ENCODE measurements at places on chromosomes 7 and 10.
A peak's percentile ranks its signal among the peaks of the same experiment; 100 is the strongest.

- H3K27me3 ChIP-seq, result no peaks in the 10 kb centered on the region
- H3K27ac ChIP-seq, result peak overlapping the region; percentile 87
- H3K4me1 ChIP-seq, result peaks cover 35% of the 10 kb centered on the region
- peak overlapping the region; percentile 89 for H3K4me3 ChIP-seq
- peaks cover under 1% of the 10 kb centered on the region for H3K36me3 ChIP-seq
Observed at GRCh38 chr10:132336919-132337407, 5.0 kb downstream of the LRRC27 start.

- H3K27me3 ChIP-seq, result no peaks in the 10 kb centered on the region
- H3K36me3 ChIP-seq, result no peaks in the 10 kb centered on the region
- H3K4me1 ChIP-seq, result no peaks in the 10 kb centered on the region
- H3K27ac ChIP-seq, result no peak overlapping the region
- no peak for DNase-seq
Observed at GRCh38 chr7:119733127-119733879, 539.7 kb upstream of the KCND2 start.

DNA sequence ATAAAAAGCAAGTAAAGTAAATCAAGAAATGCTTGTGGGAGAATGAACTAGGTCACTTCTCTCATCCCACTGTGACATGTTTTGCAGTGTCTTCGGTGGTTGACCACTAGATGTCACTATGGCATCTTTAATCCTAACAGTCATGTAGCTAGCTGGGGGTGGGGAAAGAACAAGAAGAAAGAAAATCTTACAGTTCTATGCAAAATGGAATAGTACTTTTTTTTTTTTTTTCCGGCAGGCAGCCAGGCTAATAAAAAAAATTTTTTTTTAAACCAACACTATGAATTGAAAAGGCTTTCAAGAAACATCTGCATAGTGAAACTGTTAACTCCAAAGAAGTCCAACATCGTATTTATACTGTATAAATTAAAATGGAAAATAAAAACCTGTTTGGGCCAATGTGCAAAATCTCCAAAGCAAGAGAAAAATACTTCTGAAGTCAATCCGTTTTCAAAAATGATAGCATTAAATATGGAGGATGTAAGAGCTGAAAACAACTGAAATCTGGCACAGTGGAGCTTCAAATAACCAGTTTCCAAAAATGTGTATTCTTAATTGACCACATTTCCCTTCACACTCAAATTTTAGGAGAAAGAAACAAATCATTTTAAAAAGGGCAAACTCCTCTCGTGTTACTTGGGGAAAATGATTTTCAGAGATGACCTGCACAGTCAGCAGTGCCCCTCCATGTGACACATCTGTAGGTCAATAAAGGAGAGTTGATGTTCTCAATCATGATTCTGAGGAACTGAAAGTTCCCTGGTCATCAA, 38.5 kb downstream of the CDK1 start:
- H3K36me3 ChIP-seq, result no peaks in the 10 kb centered on the region
- H3K27me3 ChIP-seq, result no peaks in the 10 kb centered on the region
- no peak overlapping the region for H3K4me3 ChIP-seq
- peak; percentile 28 for DNase-seq
- no peak overlapping the region for H3K27ac ChIP-seq

GRCh38 chr7:142024547-142024946, 28.9 kb downstream of the MGAM start:
- H3K4me3 ChIP-seq, result no peak overlapping the region
- H3K27me3 ChIP-seq, result no peaks in the 10 kb centered on the region
- DNase-seq, result no peak
- H3K4me1 ChIP-seq, result no peaks in the 10 kb centered on the region
- H3K36me3 ChIP-seq, result no peaks in the 10 kb centered on the region

DNA sequence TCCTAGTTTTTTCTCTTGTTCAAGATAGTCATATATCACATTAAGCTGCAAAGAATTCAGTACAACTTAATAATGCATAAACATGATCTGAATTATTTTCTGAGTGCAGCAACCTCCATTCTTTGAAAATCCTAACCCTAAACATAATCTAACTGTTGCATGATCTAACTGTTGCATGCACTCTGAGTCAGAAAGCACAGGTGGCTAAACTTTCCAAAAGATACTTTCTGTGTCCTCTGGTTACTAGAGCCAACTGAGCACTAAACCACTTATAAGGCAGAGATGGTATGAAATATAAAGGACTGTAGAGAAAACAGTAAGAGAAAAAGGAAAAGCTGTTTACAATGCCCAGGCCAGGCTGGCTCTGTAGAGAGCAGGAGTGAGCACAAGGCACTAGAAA, 23.0 kb upstream of the FAM133B start:
- no peaks in the 10 kb centered on the region for H3K27me3 ChIP-seq
- peaks cover 43% of the 10 kb centered on the region for H3K36me3 ChIP-seq
- H3K4me3 ChIP-seq, result peak overlapping the region; percentile 9
- peak overlapping the region; percentile 90 for H3K27ac ChIP-seq
- no peak for DNase-seq

- H3K27ac ChIP-seq, result no peak overlapping the region
- no peak overlapping the region for H3K4me3 ChIP-seq
- no peaks in the 10 kb centered on the region for H3K27me3 ChIP-seq
- no peaks in the 10 kb centered on the region for H3K4me1 ChIP-seq
- DNase-seq, result no peak
Observed at GRCh38 chr7:85038466-85038865, 148.4 kb downstream of the SEMA3D start.

GRCh38 chr10:44370731-44371248, 14.1 kb downstream of the CXCL12 start:
- no peak overlapping the region for H3K27ac ChIP-seq
- no peak overlapping the region for H3K4me3 ChIP-seq
- H3K4me1 ChIP-seq, result no peaks in the 10 kb centered on the region
- H3K36me3 ChIP-seq, result no peaks in the 10 kb centered on the region
- no peaks in the 10 kb centered on the region for H3K27me3 ChIP-seq
- DNase-seq, result no peak

GRCh38 chr7:17497136-17497535, 198.7 kb downstream of the AHR start:
- H3K27ac ChIP-seq, result no peak overlapping the region
- peaks cover 11% of the 10 kb centered on the region for H3K4me1 ChIP-seq
- H3K36me3 ChIP-seq, result no peaks in the 10 kb centered on the region
- no peak overlapping the region for H3K4me3 ChIP-seq

GRCh38 chr7:112946350-112946749, 140.3 kb downstream of the GPR85 start:
- no peak for DNase-seq
- H3K4me1 ChIP-seq, result peaks cover under 1% of the 10 kb centered on the region
- no peak overlapping the region for H3K27ac ChIP-seq
- no peaks in the 10 kb centered on the region for H3K36me3 ChIP-seq
- peaks cover 20% of the 10 kb centered on the region for H3K27me3 ChIP-seq
- no peak overlapping the region for H3K4me3 ChIP-seq

DNA sequence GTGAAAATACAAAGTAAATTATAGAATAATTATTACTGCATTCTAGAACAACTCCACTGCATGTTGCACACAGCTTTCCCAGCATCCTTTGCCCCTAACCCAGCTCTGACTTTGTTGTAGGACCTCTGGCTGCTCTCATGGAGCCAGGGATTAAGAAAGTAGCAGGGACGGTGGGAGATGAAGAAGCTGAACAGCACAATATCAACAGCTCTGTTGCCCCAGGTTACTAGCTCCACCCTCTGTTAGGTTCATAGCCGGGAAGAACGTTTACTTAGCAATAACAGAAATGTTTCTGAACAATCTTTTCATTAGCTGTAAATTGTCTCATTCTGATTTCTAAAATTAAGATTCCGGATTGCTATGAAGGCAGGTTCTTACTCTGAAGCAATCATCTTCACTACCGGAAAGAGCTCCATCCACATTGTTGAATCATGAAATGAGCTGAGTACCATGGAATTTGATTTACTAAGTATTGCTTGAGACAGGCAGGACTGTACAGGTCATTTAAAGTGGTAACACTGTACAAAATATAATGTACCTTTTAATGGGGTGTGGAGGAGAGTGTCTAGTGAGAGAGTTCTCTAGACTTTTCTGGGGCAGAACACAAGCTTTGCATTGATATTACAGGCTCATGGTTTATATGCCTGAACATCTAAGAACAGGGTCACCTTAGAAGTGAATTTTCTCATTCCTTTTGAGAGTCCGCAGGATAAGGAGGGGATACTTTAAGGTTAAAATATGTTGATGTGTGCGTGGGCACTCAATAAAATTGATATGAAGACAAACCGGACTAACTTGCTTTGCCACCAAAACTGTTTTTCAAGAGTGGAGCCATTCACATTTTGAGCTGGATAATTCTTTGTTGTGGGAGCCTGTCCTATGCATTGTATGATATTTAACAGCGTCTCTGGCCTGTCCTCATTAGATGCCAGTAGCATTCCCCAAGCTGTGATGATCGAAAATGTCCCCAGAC, 20.8 kb upstream of the RAB18 start:
- H3K36me3 ChIP-seq, result no peaks in the 10 kb centered on the region
- no peaks in the 10 kb centered on the region for H3K27me3 ChIP-seq
- H3K4me3 ChIP-seq, result no peak overlapping the region
- DNase-seq, result no peak
- H3K27ac ChIP-seq, result no peak overlapping the region
- H3K4me1 ChIP-seq, result no peaks in the 10 kb centered on the region

- no peak overlapping the region for H3K4me3 ChIP-seq
- no peaks in the 10 kb centered on the region for H3K4me1 ChIP-seq
Observed at GRCh38 chr7:6453734-6454133, 6.0 kb upstream of the DAGLB start.

GRCh38 chr10:78728176-78728575, 340.6 kb upstream of the ZMIZ1 start:
- no peak for DNase-seq
- no peaks in the 10 kb centered on the region for H3K36me3 ChIP-seq
- H3K27me3 ChIP-seq, result peaks cover 46% of the 10 kb centered on the region
- no peaks in the 10 kb centered on the region for H3K4me1 ChIP-seq
- H3K4me3 ChIP-seq, result no peak overlapping the region

- H3K27me3 ChIP-seq, result no peaks in the 10 kb centered on the region
- H3K36me3 ChIP-seq, result no peaks in the 10 kb centered on the region
- no peak overlapping the region for H3K4me3 ChIP-seq
- DNase-seq, result no peak
Observed at GRCh38 chr10:97612386-97612785, 20.9 kb downstream of the MORN4 start.

- H3K27ac ChIP-seq, result no peak overlapping the region
- H3K4me3 ChIP-seq, result no peak overlapping the region
- DNase-seq, result no peak
- no peaks in the 10 kb centered on the region for H3K27me3 ChIP-seq
- no peaks in the 10 kb centered on the region for H3K36me3 ChIP-seq
Observed at GRCh38 chr10:103651783-103652476, 158.4 kb downstream of the NEURL1 start.

GRCh38 chr7:70486977-70487376, 645.0 kb upstream of the GALNT17 start:
- no peak overlapping the region for H3K4me3 ChIP-seq
- H3K36me3 ChIP-seq, result no peaks in the 10 kb centered on the region
- no peaks in the 10 kb centered on the region for H3K4me1 ChIP-seq
- peaks cover 5% of the 10 kb centered on the region for H3K27me3 ChIP-seq
- no peak overlapping the region for H3K27ac ChIP-seq

GRCh38 chr7:156609010-156609877, 31.3 kb upstream of the RNF32 start:
- H3K36me3 ChIP-seq, result no peaks in the 10 kb centered on the region
- H3K4me3 ChIP-seq, result peak overlapping the region; percentile 43
- no peak for DNase-seq
- H3K4me1 ChIP-seq, result peaks cover 17% of the 10 kb centered on the region

DNA sequence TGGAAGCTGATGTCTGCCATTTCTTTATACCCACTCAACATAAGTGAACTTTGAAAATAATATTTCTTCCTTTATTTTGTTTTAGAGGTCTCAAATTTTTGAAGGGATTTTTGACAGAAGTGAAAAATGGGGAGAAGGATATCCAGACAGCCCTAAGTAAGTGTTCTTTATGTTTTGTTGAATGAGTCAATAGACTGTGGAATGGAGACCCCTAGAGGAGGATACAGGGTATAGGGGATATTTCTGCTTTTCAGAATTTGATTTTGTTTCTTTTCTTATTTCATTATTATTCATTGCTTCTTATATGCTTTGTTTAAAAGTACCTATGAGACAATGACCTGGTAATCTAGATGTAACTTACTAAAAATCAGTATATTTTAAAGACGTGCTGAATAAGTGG, 34.4 kb downstream of the PLEKHA8 start:
- DNase-seq, result no peak
- H3K4me1 ChIP-seq, result no peaks in the 10 kb centered on the region
- H3K36me3 ChIP-seq, result peaks cover 3% of the 10 kb centered on the region
- no peak overlapping the region for H3K4me3 ChIP-seq
- H3K27ac ChIP-seq, result no peak overlapping the region

GRCh38 chr7:121871188-121871587, 1.8 kb upstream of the PTPRZ1 start:
- no peak for DNase-seq
- H3K4me3 ChIP-seq, result no peak overlapping the region
- H3K27me3 ChIP-seq, result peaks cover 50% of the 10 kb centered on the region
- H3K36me3 ChIP-seq, result peaks cover 2% of the 10 kb centered on the region

GRCh38 chr10:30041196-30042105, 17.9 kb downstream of the JCAD start:
- peaks cover 77% of the 10 kb centered on the region for H3K27me3 ChIP-seq
- no peak overlapping the region for H3K4me3 ChIP-seq
- H3K27ac ChIP-seq, result no peak overlapping the region
- H3K4me1 ChIP-seq, result no peaks in the 10 kb centered on the region
- H3K36me3 ChIP-seq, result no peaks in the 10 kb centered on the region
- no peak for DNase-seq

DNA sequence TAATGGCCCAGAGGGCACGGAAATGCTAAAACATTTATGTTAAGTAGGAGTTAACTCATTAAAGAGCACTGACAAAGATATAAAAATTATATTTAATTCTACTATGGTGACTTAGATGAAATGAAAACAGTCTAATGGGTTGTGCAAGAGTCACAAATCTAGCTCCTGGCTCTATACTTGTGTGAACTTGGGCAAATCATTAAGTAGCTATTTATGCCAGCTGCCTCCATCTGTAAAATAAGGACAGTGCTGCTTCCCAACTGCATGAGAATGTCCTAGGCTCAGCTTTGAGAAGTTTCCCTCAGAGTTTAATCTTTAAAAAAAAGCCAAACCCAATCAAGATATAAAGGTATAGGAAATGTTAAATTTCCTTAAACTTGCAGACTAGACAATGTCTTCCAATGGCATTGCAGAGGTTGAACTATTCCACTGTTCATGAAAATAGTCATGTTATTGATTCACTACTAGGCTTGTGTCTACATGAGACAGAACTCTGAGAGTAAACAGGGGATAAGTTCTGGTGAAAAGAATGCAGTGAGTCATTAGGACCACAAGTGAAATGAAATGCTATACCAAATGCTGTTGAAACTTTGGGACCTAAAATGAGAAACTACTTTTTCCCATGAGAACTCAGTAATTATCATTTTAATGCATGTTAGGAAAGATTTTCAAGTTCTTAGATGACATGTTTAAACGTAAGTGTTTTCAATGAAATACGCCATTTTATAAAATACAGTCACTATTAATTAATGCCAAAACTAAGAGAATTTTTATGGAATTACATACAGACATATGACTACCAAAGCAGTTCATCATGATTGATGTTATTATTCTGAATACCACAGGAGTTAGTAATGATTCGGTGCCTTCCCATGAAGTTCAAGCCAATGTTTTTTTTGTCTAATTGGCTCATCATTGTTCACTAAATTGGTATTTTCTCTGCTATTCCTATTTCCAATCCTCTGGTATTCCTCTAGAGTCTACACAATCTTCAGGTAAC, 84.2 kb downstream of the CDK6 start:
- peaks cover 92% of the 10 kb centered on the region for H3K4me1 ChIP-seq
- no peaks in the 10 kb centered on the region for H3K27me3 ChIP-seq
- H3K27ac ChIP-seq, result peak overlapping the region; percentile 86
- H3K36me3 ChIP-seq, result peaks cover 51% of the 10 kb centered on the region

Data from activated T-cell treated with anti-CD3 and anti-CD28 coated beads, Interleukin-2, amount 50 U/mL, for 72 hours (primary cell).